ENCODE measurements at places on chromosomes 5 and 9.

DNA sequence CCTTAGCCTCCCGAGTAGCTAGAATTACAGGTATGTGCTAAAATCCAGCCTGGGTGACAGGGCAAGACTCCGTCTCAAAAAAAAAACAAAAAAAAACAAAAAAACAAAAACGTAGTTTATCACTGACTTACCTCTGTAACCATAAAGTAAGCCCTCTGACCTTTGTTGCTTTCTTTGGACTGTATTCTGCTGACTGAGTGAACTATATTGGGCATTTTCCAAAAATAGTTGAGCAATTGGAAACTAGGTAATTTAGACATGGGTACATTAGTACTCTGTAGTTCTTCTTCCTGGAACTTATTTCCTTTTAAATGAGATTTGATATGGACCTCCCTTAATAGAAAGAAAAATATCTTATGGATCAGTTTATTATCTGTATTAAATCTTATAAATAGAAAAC is 66.6 kb downstream of the ANKHD1 start:
- DNase-seq: no peak

GRCh38 chr5:80860924-80861613 is 99.1 kb upstream of the RASGRF2 start:
- no peak for DNase-seq

DNA sequence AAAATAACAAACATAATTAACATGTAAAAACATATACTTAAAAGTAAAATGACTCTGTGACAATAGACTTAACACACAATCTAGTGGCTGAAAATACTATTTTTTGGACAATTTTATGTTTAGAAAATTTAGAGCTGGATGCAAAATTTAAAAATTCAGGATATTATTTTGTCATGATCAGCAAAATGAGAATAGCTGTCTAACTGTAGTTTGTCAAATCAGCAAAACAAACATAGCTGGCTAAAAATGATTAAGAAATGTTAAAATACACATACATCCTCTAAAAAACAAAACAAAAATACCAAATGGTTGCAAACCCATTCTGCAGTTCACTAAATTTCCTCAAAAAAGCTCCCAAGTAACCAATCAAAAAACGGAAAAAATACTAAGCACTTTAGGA is 18.6 kb downstream of the C9orf72 start:
- DNase-seq: no peak

GRCh38 chr9:70007831-70008230 is 35.8 kb upstream of the MAMDC2 start:
- DNase-seq: no peak

DNA sequence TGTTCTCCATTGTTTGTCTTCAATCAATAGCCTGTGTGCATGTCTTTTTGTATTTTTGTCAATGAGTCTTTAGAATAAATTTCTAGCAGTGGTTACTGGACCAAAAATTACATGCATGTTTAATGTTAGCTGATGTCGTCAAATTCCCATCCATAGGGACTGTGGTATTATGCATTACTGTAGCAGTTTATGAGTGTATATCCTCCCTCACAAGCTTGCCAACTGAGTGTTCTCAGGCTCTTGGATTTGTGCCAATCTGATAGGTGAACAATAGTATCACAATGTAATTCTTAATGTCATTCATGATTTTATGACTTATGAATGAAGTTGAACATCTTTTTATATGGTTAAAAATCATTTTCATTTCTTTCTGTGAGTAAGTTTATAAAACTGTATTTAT is 13.0 kb downstream of the SNX24 start:
- DNase-seq: no peak

DNA sequence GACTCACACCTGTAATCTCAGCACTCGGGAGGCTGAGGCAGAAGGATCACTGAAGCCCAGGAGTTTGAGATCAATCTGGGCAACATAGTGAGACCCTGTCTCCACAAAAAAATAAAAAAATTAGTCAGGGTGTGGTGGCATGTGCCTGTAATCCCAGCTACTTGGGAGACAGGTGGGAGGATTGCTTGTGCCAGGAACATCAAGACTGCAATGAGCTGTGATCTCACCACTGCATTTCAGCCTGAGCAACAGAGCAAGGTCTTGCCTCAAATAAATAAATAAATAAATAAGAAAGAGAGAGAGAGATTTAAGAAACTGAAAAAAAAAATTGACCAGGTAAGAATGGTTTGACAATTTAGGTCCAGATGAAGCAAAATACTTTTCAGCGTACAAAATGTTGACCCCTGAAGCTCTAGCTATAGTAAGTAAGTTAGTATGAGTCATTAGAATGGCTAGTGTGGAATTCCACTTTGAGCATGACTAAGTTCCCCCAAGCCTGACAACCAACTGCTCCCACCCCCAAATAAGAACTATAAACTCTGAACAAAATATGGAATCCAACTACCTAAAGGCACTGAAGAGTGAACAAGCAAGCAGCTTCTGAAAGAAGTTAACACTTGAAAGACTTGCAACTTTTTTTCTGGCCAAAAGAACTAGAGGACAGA is 217.8 kb upstream of the TLE4 start:
- no peak for DNase-seq

DNA sequence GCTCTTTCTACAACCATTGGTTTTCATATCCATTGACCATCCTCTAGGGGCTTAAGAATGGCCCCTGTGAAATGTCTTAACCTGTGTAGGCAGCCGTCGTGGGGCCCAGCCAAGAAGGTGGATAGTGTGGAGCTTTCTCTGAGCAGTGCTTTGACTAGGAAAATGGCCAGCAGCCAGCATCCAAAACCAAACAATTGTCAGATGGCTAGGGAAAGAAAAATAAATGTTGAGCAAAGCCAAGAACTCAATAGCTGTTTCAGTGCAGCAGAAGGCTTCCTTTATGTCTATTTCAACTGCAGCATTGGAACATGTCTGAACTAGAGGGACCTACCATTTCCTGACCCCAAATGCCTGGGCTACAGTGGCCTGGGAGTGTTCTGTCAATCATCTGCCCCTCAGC is 374.9 kb downstream of the TLE4 start:
- DNase-seq: no peak

DNA sequence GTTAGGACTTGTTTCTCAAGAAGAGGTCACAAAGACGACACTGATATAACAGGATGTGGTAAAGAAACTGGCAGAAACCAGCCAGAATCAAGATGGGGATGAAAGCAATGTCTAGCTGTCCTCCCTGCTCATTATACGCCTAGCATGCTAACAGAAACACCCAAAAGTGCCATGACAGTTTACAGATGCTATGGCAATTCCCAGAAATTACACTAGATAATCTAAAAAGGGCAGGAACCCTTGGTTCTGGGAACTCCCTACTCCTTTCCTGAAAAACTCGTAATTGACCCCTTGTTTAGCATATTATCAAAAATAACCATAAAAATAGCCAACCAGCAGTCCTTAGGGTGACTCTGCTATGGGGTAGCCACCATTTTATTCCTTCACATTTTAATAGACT is 10.9 kb upstream of the MRPS30 start:
- DNase-seq: no peak

- no peak for DNase-seq
Measured at GRCh38 chr9:103985077-103985476, 109.0 kb upstream of the SMC2 start.

DNA sequence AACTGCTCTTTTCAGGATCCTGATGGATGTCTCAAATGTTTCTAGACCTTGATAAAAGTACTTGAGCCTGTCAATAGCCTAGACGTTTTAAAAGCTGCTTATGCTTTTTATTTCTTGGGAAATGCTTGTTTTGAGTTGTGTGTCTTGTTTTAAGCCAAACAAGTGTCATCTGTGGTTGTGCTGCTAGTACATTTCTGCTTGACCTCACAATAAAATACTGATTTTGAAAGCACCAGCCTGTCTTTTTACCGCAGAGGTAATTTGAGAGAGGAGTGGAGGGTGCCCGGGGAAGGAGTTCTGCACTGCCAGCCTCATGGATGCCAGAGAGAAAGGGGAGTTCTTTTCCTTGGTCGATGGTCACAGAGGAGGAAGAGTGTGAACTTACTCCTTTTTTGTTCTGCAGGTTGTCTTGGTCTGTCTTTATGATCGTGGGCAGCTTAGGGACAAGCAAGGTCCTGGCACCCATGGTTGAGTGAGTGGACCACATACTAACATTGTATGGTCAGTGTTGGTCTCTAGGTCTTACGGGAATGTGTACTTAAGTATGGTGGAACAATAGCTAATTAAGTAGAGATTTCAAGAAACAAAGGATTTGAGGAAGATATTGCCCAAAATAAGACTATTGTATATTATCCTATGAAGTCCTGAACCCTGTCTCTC is 61.0 kb downstream of the TRIO start:
- DNase-seq: no peak

Measured in urinary bladder (tissue), 4 donors.